Skeletal muscle cell (primary cell): ENCODE measurements at places on chromosomes 16 and 17.

DNA sequence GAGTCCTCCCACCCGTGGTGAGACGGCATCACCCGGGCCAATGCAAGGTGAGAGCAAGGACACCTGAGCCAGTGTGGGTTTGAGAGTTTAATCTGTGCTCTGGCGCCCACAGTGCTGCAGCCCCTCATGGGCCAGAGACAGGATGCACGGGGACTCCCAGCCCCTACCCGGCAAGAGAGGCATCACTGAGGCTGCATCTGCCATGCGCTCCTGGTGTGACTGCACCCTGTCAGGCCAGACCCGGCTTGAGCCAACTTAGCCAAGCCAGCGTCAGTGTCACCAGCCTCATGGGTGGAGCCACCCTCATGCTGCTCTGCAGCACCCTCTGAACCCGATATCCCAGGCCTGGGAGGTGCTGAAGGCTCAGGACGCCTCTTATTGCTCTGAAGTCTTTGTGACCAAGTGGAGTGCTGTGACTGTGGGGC is 1.3 kb upstream of the BRICD5 start:
- no peak for DNase-seq

DNA sequence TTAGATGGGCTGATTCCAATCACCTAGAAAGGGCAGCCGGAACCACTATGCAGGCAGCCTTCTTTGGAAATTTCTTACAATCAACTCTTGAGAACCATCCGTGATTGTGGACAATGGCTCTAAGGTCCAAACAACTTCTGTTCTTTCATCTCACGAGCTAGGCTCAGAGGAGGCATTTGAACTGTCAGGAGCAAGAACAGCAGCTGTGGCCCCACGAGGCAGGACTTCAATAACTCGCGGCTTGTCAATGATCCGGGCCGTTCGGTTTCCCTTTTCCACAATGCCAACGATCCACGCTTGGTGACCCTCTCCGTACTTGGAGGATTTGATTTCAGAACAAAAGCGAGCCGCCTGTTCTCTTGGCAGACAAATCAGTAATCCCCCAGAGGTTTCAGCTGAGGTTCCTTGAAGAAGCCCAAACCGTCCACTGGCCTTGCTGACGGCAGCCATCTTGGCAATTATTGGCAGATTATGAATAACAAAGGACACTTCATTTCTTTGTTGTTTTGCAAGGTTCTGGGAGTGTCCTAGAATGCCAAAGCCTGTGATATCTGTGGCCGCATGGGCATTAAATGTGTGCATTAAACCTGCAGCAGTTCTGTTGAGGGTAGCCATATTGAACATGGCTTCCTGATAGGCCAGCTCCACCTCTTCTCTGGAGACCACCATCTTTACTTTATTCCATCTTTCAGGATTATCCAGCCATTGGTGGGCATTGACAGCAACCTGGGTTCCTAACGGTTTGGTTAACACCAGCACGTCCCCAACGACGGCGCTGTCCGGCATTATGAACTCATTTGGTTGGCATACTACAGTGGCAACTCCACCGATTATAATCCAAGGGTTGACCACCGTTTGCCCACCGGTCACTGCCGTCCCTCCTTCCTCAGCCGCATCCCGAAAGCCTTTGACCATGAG is 1.2 kb downstream of the SEPHS2 start:
- DNase-seq = no peak

DNA sequence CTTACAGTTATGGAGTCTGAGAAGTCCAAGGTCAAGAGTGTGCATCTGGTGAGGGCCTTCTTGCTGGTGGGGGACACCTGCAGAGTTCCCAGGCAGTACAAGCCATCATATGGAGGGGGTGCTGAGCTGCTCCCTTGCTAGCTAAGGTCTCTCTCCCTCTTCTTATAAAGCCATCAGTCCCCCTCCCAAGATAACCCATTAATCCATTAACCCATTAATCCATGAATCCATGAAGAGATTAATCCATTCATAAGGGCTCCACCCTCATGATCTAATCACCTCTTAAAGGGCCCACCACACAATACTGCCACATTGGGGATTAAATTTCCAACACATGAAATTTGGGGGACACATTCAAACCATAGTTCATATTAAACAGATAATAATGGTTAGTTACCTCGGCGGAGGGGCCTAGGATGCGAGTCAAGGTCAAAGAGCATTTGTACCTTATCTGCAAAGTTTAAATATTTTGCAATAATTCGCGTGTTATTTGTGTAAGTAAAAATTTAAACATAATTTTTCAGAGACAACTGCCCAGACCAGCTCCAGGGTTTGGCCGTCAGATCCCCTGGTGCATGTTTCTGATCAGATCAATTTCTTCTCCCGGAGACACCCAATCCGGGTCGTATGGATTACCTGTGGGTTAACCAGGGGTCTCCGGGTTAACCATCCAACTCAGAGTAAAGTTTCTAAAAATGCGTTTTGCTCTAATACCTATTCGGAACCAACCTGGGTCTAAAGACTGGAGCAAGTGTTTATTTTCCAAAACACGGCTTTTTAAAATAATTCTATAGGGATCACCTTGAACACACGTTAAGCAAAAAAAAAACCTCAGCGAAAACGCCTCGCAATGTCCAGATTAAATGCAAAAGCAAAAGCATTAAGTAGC is 740 bp upstream of the POLR3E start:
- DNase-seq = no peak

GRCh38 chr17:5033352-5034015 is 1.7 kb downstream of the SLC52A1 start:
- DNase-seq = no peak

DNA sequence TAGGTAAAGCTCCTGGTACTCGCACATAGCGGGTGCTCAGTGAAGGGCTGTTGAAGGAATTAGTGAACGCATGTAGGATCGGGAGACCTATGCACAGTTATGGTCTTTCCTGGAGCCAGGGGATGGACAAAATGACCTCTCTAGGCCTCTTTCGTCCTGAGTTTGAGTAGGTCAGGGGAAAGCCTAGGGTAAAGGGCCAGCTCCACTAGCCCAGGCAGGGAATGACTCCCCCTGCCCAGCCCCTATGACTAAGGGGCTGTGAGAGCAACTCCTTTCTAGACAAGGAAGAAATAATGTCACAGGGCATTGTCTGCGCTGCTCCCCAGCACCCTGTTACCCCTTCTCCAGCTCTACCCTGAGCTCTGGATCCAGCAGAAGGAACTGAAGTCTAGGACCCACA is 24.6 kb upstream of the FMNL1 start:
- DNase-seq = no peak

DNA sequence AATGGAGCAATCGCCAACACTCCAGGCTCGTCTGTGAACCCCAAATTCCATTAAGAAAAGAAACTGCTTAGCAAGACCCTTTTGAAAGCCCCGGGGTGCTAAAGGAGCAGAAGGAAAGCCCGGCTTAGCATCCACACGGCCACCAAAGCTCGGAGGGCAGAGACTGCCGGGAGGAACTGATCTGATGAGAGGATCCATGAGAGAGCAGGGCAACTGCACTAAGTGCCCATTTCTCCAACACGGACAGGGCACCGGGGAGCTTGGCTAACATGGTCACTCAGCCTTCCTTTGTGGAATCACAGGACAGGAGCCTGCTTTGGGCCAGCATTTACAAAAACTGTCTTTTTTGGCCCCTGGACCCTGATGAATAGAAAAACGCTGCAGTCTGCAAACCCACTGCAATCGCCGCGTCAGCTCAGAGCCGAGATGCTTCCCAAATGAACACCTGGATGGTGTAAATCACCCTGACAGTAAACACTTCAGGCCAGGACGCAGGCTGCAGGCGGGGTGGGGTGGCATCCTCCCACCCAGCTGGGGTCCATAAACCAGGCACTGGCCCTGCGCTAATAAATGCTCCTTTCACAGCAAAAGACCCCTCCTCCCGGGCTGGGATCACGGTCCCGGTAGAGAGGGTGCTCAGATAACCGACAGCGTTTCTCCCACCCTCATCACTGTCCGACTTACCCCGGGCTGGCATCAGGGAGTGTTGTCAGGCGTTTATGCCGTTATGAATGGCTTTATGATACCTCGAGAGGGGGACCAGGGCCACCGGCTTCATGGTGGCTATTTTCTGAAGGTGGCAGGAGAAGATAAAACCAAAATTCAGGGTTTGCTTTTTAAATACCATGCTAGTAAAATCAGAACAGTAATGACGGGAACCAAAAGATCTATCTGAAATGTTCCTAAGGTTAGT is 299.5 kb downstream of the IRF8 start:
- DNase-seq = no peak

DNA sequence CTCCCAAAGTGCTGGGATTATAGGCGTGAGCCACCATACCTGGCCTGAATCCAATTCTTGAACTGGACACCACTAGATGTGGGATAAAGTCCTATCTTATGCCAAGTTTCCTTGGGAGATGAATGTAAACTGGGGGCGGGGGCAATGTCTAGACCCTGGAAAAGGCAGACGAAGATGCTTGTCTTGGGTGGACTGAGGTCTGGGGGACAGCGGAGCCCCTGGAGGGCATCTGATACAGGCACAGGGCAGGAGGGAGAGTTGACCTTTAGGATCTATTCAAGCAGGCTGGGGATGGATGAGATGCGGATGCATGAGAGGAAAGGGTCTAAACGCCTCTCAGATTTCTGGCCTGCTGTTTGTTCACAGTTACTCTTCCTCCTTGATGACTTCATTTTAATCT is 11.7 kb downstream of the C1QTNF1 start:
- no peak for DNase-seq
